ENCODE measurements at places on chromosomes 5 and 9.
A peak's percentile ranks its signal among the peaks of the same experiment; 100 is the strongest.

DNA sequence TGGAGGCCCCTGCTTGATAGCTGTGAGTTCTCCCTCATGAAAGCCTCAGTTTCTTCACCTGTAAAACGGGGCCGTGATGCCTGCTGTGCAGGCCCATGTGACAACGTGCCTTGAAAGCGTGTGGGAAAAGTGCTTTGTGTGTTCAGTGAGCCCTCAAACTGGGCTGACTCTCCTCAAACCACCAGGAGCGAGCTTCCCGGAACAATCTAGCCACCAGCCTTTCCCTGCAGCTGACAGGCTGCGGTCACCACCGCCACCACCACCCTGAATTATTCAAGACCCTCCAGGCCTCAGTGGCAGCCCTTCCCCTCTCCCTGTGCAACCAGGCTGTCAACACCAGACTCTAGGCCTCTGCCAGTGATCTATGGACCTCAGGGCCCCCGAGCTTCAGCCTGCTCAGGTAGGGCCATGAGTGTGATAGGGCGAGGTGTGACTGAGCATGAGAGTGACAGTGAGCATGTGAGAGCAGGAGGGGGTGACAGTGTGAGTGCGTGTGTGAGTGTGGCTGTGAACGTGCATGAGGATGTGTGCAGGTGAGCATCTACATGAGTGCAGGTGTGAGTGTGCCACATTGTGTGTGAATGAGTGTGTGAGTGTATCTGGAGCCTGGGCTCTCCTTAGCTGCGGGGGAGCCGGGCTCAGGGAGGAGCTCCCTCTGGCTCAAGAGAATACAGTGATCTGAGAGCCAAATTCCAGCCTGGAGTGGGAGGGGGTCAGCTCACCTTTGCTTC is 53.3 kb upstream of the PSD2 start:
- no peak for DNase-seq

- no peak for DNase-seq
Measured at GRCh38 chr5:1565737-1566734, 42.3 kb upstream of the LPCAT1 start.

GRCh38 chr5:150791536-150791935 is 13.0 kb downstream of the SMIM3 start:
- no peak for DNase-seq

DNA sequence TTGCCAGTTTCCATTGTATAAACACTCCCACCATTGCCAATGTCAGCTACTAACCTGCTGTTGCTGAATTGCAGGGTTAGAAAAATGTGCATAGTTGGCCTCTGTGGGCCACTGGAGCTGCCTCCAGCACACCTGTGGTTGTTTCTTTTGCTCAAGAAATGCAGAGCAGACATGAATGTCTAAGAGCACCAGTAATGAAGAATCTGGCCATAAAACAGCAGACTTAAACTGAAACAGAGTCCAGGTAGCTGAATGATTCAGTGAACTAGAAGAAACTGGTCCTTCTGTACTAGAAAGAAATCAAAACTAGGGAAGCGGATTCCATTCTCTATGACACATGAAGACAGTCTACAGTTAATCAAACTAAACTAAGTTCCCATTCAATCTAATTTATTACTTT is 48.2 kb downstream of the NUDT12 start:
- no peak for DNase-seq

DNA sequence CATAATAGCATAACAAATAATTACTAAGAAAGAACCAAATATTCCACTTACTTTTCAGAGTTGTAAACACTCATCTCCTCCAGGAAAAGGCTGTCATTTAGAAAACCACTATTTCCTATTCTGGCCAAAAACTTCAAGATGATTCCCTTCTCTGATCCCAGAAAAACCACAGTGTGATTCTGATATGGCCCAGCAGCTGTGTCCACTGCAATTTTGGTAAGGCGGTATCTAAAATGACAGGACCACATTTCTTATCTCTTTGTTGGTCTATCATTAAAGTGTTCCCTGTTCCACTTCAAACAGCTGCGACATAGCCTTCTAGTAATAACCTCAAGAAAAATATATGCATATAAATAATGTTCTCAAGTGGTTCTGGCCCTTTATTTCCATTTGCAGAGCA is 96.1 kb downstream of the SEMA6A start:
- peak; percentile 47 for DNase-seq

DNA sequence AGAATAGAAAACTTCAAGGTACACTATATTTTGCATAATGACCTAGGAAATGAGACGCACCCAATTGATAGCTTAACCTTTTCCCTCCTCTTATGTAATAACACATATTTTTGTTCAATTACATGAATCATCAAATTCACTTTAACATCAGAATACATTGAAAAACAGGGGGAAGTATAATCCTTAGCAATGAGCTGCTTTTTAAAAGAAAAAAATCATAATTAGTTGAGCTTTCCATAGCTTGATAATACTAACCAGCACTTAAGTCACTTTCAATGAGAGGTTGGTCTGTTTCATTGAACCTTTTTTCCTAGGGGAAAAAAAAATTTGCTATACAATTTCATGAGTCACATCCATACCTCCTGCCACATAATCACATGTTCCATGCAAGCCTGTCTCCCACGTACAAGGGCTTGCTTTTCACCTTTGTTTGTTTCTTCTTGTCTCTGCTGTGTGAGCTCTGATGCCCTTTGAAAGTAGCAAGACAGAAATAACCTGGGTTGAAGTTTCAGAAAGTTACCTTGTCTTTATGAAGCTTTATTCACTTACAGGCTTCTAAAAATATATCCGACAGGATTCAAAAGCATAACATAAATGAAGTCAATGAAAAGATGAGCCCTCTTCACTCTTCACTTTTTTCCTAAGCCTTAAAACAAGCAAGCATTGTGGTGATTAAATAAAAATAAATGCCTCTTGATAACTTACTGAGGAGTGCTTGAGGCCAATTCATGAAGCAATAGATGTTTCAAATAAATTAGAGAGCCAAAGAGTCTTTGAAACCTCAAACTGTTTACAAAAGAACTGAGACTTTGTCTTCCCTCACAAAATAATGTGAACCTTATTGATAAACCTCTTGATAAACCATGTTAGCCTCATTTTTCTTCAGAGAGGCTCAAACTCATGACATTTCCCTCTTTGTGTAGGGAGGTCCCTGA is 108.5 kb downstream of the FEM1C start:
- DNase-seq = no peak

- no peak for DNase-seq
Measured at GRCh38 chr9:109319626-109320241, 1.1 kb downstream of the EPB41L4B start.

DNA sequence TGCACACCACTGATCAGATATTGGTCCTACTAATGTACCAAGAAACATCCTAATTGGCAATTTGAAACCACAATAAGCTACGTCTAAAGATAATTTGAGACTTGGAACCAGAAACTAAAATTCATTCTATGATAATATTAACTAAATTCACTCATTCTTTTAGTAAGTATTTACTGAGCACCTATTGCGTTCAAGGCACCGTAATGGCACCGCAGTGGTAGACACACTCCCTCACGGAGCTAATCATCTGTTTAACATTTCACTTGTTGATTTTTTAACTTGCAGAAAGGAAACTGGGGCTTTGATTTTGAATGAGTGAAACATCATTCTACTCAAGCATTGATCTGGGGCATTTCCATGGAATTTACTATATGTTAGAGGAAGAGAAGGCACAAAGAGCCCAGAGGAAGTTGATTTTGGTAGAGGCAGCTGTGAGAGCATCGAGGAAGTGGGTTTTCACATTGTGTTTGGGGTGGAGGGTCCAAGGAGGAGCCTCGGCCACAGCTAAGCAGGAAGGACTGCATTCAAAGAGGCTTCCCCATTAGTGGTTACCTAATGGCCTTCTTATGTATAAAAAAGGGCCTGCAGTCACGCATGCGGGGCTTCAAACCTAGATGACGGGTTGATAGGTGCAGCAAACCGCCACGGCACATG is 7.1 kb downstream of the RAPGEF1 start:
- DNase-seq = peak; percentile 73

DNA sequence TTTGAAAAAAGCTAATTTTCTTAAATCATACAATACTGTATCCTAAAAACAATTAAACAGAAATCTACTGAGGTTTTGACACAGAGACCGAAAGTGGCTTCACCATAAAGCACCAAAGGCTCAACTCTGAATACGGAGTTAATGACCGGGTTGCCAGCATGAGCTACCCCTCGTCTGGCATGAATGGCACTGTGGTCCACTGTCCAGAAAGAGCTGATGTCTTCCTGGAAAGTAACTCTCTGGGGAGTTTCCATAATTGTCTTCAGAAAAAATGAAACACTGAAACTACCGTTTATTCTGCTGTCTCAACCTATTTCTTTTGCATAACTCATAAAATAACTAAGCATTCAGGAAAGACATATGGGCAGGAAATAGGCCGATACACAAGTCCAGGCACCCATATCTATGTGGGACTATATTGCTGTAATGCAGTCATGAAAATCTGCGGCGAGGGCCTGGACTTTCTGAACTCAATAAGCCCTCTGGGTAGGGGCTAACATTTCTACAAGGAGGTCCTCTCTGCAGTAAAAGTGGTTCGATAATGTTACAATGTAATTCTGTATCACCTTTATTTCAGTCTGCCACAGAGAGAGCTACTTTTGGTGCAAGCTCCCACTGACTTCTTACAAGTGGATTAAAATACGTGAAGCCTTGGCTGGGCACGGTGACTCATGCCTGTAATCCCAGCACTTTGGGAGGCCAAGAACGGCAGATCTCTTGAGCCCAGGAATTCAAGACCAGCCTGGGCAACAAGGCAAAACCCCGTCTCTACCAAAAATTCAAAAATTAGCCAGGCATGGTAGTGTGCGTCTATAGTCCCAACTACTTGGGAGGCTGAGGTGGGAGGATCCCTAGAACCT is 52.4 kb downstream of the ANKH start:
- DNase-seq = no peak

DNA sequence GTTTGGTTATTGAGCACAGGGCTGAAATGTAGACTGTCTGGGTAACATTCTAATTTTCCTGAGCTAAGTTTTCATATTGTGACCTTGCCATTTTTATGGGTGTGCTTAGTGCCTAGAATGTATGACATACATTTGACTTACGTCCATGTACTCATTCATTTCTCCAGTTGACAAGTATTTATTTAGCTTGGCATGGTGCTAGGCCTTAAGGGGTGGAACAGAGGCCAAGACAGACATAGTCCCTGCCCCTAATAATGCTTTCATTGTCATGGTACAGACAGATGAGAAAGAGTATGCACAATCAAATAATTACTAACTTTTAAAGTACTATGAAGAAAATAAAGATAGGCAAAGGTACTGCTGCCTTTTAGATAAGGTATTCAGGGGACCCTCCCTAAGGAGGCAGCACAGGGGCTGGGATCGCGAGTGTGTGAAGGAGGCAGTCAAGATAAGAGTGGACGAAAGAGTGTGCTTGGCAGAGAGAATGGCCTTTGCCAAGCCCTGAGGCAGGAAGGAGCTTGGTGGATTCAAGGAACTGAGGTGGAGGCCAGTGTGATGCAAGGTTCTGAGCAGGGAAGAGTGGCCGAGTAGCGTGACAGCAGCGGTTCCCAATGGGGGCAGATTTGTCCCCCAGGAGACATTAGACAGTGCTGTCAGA is 128.0 kb downstream of the PIP5K1B start:
- DNase-seq = peak; percentile 91

DNA sequence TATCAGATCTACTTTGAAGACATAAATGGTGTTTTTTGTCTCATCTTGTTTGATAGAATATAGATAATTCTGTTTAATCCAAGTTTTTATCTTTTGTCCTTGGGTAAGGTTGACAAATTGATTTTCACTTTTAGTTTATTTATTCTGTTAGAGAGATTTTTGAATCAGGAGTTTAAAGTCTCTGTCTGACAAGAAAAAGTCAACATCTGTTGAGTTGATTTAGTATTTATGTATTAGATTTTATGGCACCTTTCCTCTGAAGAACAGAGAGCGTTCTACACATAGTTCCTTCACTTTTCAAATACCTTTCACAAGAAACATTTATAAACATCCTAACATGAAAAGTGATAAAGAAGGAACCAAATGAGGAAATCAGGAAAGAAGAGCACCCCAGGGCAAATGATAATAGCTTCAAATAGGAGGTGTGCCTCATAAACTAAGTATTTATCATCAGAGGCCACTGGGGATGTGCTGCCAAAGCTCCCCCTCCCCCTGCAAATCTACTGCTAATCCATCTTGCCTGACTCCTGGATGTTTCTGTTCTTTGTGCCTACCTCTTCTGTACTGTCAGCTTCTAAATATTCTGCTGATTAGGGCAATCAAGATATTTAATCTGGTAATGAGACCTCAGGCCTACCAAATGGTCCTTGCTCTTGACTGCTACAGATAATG is 457.7 kb upstream of the CHD1 start:
- DNase-seq = no peak

GRCh38 chr9:95425910-95426551 is 90.7 kb downstream of the PTCH1 start:
- DNase-seq = no peak

GRCh38 chr9:130526193-130526853 is 53.1 kb upstream of the FUBP3 start:
- no peak for DNase-seq

DNA sequence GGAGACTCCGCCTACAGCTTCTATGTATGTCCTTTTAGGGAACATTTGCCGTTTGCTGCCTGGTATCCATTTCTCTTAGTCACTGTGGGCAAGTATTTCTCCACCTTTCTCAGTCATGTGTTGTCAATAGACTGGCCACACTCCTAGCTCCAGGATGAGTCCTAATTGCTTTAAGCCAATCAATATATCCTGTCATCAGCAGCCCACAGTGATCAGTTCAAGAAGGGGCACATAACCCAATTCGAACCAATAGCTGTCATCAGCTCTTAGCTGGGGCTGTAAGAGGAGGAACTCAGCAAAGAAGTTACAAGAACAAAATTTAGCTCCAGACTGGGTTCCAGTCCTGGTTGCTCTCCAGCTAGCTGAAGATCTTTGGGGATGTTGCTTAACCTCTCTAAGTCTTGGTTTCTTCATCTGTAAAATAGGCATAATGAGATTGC is 70.7 kb upstream of the MAN2A1 start:
- DNase-seq = peak; percentile 29

DNA sequence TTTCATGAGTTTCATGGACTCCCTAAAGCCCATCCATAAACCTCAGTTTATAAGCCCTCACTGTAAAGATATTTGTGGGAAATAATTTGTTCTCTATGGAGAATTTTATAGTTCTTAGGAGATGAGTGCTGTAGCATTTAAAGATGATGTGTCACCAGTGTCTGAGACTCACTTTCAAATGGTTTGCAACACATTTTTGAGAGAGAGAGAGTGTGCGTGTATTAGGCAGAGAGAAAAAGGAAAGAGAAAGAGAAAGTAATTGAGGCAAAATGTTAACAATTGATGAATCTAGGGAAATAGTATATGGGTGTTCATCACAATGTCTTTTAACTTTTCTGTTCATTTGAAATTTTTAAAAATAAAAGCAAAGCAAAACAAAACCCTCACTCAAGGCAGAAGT is 479.0 kb downstream of the ZSWIM6 start:
- DNase-seq = no peak

GRCh38 chr5:56881571-56881970 is 27.8 kb upstream of the SETD9 start:
- DNase-seq = no peak

GRCh38 chr9:5778805-5779204 is 54.1 kb downstream of the ERMP1 start:
- peak; percentile 22 for DNase-seq

DNA sequence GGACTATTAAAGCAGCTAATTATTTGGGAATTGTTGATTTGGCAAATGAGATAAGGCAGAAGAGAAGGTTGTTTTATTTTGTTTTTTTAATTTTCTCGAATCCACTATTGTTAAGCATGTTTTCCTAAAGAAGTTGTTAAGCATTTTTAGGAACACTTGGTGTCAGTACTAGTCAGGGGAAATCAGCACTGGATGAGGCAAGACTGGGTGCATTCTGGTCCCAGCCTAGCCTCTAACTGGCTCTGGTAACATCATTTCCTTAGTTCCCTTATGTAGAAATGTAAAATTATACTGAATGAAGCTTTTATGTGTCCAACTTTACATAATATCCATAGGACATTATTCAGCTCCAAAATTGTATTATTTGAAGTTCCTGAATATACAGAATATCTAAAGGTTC is 196.1 kb downstream of the PCSK5 start:
- peak; percentile 6 for DNase-seq
